ENCODE measurements at places on chromosomes 3 and 15. TPM values are rescaled to one million over a fixed set of nuclear protein-coding genes. Genes with fewer than 3 reads are reported as not detected.

SLC28A1 gene
- total RNA-seq = not detected

LMAN1L gene
- not detected for total RNA-seq

BDH1 gene
- total RNA-seq = 64.6 TPM

OXSM gene
- 12.1 TPM for total RNA-seq

ECE2 gene
- not detected for total RNA-seq

ISL2 gene
- 0.22 TPM for total RNA-seq

DNA sequence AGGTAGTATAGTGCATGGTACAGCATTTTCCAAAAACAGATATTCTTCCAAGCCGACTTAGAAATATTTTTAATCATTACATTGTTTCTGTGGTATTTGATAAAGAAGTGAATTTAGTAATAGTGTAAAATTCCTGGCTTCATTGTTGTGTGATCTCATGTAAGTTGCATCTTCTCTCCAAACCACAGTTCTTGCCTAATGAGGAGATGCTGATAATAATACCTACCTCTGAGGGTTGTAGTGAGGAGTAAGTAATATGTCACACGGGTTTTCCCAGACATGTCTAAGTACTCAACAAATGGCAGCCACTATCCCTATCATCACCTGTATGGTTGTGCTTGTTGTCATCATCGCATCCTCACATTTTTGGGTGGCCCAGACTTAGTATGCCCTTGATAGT, 167.3 kb downstream of the SLCO3A1 start:
- no peak for DNase-seq

DNA sequence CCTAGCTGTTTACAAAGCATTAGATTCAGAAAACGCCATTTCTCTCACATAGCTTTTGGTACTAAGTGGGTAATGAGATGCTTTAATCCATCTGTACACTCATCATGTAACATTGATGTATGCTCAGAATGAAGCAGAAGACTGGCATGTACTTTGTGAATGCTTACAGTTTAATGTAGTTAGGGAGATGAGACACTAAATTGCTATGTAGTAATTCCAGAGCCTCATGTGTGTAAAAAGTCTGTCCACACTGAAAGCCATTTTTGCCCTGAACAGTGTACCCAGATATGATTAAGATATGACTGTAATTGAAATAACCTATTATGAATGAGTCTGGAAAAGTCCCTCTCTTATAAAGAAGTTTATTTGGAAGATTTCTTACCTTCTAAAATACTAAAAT, 66.5 kb downstream of the ARMC8 start:
- no peak for DNase-seq

DNA sequence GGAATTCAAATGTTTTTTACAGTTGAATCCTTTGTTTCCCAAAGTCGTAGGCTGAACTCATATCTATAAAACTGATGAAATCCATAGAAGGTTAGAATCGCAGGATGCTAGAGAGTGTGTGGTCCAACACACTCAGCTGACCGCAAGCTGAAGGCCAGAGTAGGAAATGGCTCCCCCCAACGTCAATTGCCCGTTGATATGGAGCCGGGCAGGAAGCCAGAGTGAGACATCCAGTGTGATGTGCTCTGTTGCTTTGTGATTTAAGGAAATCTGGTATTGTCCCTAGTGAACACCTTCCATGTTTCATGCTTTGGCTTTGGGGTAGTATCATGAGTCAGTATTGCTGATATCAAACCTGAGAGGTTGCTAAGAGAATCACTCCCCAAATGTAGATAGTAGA, 5.8 kb upstream of the MEX3B start:
- no peak for DNase-seq

- no peak for DNase-seq
These were observed 239.1 kb upstream of the ROPN1 start for GRCh38 chr3:124230998-124231397.

- no peak for DNase-seq
These were observed 1006.7 kb downstream of the ROBO2 start for GRCh38 chr3:78046566-78046965.

GRCh38 chr15:62165104-62165792, at the start of gene C2CD4B:
C2CD4B (minus strand) TSS chr15:62165285; CDS start chr15:62164984, 301 bp downstream.
- no peak for DNase-seq

- no peak for DNase-seq
These were observed 145.2 kb downstream of the KLF13 start for GRCh38 chr15:31471731-31472430.
